Stimulated activated CD8-positive, alpha-beta memory T cell treated with anti-CD3 and anti-CD28 coated beads, Interleukin-7, amount 100 ng/mL, for 1 hour (primary cell): ENCODE measurements at places on chromosomes 1 and 21.

- no peak for DNase-seq
Measured at GRCh38 chr1:37085393-37085792, 51.1 kb upstream of the GRIK3 start.

DNA sequence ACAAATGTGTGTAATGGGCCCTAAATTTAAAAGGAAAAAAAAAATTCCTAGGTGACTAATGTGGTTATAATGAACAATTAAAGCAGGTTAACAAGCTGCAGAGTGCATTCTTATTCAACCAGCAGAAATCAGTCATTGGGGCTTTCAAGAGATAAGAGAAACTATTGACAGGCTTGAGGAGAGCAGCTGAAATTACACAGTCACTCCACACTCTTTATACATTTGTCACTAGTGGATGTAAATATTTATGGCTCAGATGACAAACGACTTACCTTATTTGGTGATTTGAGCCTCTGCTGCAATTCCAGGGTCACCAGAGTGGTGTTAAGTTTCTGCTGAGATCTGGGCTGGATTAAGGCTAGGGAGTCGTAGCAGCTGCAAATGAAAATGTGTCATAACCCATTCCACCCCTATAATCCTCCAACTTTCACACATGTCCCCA lies 896.3 kb downstream of the TTLL7 start:
- no peak for DNase-seq

- no peak for DNase-seq
Measured at GRCh38 chr1:94323311-94324177, 86.2 kb upstream of the ARHGAP29 start.

DNA sequence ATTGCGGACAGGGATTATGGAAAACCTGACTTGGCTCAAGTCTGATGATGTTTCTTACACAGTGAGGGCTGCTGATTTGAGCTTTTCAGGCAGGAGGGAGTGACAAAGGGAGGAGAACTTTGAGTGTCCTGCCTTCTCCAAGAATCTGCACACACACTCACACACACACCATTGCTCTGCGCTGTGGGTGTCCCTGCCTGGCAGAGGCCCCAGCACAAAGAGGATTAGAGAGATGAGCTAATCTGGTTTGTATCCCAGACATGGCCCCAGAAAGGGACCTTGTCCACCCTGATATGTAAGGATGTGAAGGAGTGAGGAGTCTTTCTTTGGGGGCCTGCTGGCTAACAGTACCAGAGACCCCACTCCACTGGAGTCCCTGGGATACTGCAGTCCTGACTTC lies 5.9 kb upstream of the WNT2B start:
- no peak for DNase-seq

DNA sequence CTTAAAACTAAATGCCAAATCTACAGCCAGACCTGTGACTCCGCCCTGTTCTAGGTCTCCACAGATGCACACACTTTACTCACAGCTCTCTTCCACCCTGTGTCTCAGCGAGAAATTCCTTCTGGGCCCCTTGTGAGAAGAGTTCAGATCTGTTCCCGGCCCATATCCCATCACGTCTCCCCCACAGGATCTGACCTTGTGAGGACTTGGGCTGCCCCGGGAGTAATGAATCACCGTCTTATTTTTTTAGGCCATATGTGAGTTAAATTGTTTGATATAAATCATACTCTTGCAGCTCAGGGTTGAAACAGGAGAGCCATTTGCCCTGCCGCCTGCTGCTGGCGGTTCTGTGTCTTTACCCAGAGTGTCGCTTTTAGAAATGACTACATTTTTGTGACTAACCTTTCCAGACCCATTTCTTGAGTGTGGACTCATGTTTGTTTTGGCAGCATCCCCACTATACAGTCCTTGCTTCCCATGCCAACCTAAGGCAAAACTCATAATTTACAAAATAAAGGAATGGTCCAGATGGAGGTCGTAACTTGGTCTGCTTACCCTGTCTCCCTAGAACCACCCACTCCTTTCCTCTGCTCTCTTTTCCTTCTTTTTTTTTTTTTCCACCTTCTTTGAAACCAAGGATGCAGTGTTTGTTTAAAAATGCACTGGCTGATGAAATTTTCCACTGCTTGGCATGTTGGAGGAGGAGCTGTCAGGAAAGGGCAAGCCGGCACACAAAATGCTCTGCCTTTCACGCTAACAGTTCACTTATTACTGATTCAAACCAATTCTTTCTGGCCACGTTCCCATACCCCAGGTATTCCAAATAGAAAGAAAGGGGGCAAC lies 98.0 kb upstream of the C1orf105 start:
- DNase-seq = no peak

GRCh38 chr1:26994787-26995517 lies 1.5 kb downstream of the TRNP1 start:
- DNase-seq = no peak

- DNase-seq = no peak
Measured at GRCh38 chr1:240285540-240285939, 193.9 kb downstream of the FMN2 start.

GRCh38 chr1:215905493-215906115 lies 338.5 kb downstream of the KCTD3 start:
- DNase-seq = no peak

DNA sequence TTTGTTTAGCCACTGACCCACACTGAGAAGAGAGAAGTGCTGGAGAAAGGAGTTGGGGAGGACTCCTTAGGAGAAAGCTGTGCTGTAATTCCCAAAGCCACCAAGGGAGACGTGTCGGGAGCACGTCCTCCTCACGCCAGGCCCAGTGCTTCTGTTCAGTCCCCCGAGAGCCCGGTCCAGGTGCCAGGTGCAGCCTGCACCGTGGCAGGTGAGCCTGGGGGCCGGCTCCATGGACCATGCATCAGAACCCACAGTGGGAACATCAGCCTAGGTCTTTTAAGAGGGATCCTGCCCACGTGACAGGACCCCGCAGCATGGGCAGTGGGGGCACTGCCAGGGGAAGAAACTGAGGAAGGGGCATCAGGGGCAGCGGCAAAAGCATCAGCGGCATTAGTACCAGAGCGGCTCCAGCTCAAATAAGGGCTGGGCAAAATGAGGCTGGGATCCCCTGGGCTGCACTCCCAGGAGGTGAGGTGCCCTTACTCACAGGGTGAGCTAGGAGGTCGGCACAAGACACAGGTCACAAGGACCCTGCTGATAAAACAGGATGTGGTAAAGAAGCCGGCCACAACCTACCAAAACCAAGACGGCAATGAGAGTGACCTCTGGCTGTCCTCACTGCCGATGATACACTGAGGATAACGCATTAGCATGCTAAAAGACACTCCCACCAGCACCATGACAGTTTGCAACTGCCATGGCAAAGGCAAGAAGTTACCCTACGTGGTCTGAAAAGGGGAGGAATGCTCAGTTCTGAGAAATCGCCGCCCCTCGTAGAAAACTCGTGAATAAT lies 24.6 kb upstream of the PRDM15 start:
- no peak for DNase-seq

DNA sequence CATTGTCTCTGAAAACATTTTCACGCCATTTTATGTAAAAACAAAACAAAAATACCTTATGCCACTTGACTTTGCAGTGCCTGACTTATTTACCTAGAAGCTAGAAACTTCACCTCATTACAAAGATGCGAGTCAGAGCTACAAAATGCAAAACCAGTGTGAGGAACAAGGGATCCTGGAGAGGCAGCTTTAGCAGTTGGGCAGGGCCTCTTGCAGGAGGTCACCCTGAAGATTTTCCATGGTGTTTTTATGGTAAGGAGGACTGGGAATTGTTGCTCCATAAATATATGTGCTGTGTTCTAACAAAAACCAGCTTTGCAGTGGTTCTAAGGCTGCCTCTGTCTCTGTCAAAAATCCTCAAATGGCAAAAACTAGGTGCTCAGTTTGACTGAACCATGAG lies 36.4 kb upstream of the TARBP1 start:
- no peak for DNase-seq

GRCh38 chr1:235253219-235253962 lies 74.6 kb downstream of the ARID4B start:
- peak; percentile 25 for DNase-seq

GRCh38 chr1:56864430-56864829 lies 9.8 kb downstream of the C8A start:
- no peak for DNase-seq

DNA sequence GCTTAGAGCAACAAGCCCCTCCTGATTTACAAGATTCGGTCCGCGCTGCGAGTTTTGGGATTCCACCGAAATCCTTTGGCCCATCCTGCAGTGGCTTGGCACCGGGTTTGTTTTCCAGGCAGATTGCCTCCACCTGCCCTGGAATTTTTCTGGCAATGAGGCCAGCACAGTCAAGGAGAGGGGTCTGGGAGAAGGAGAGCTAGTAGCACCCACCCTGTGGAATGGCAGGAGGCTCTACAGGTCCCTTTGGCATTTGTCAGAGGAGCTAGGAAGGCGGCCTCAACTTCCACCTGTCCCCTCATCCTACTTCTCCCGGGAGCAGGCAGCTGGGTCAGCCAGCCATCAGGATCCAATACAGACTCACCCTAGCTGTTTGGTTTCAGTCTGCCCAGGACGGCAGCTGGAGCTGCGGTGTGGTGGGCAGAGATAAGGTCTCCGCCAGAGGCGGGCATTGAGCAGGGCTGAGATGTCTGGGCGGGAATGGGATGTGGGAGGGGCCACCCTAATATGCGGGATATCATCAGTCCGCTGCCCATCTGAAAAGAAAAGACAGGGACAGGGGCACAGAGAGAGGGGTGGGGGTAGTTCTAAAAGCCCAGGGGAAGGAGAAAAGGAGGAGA lies 37.8 kb upstream of the PRELP start:
- DNase-seq = no peak

- DNase-seq = no peak
Measured at GRCh38 chr1:197173571-197174507, 27.4 kb upstream of the ASPM start.

DNA sequence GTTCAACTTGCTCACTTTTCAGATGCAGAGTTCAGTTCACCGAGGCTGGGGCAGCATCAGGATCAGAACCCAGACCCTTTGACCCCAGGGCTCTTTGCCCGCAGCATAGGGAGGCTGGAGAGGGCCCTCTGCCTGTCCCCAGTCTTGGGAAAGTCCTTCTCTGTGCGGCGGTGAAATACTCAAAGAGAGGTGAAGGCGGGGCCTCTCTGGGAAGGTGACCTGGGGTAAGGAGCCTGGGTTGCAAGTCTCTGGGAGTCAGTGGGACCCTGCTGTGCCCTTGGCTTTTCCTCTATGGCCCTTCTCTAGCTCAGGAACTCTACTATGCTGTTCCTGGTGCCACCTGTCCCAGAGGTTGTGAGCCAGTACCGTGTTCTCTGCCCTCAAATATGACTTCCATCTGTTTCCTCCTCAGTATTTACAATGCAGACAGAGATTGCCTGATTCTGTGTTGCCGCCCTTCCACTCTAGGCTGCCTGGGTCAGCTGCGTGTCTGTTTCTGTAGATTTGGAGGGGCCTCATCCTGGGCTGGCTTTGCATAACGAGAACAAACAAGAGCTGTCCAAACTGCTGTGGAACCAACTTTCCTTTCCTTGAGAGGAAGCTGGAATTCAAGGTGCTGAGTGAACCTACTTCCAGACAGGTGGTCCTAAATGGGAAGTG lies 18.7 kb upstream of the ZBTB21 start:
- no peak for DNase-seq

GRCh38 chr1:21677168-21677567 lies 8.0 kb upstream of the RAP1GAP start:
- DNase-seq = no peak

- DNase-seq = no peak
Measured at GRCh38 chr1:156140879-156141707, 12.3 kb upstream of the SEMA4A start.

DNA sequence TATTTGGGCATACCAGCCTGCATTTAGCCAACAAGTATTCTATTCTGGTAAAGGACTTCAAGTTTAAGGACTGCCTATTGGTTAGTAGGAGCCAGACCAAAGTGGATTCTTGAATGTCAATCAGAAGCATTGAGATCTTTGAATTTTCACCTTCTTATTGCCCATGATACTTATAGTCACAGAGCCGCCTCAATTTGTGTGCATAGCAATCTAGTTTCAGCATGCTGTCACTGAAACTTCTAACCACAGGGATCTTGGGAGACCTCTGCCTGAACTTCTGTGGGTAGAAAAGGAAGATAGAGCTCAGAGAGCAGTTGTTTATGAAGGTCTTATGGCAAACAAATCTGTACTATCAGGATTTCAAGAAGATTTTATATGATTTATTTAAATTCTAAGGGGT lies 501.4 kb upstream of the USP24 start:
- DNase-seq = no peak

- no peak for DNase-seq
Measured at GRCh38 chr1:35561297-35561971, 3.8 kb downstream of the NCDN start.

DNA sequence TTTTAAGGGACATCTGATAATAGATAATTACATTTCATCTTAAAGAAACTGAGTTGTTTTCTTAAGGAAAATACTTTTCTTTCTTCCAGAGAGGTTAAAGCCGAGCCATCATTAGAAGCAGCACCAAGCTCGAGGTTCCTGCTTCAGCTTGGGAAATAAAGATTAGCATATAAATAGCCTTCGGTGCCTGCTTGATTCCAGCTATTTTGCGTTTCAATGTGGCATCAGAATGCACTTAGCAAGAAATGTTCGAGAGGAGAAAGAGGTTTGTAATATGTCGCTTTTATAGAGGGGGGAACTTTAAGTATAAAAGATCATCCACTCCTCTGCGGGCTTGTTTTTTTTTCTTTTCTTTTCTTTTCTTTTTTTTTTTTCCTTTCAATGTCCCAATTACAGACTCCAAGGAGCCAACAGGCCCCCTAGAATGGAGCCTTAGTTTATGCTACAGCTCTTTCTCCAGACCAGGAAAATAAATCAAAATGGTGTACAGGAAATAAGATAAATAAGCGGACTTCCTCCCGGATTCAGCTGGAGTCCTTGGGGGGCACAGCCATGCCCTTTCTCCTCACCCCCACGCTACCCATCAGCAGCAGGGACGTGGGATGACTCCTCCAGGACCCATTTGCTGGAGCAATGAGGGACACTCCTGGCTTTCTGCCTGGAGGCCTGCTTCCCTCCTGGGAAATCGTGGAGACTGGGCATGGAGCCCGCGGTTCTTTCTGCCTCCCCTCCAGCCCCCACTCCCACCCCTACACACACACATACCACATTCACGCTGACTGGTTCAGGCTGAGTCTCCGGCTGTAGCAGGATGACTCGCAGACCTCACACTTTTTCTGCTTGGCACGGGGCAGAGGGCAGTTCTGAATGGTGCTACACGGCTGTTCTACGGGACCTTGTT lies 131.6 kb downstream of the RRAGC start:
- no peak for DNase-seq

GRCh38 chr1:204873176-204873575 lies 2.5 kb downstream of the NFASC start:
- DNase-seq = no peak
